NCI-H1417 (cell line): ENCODE measurements at places on chromosomes 3 and 15.

- no peak for DNase-seq
These were observed 397.2 kb downstream of the MECOM start for GRCh38 chr3:169266351-169266750.

GRCh38 chr3:46086083-46086437 lies 58.8 kb upstream of the XCR1 start:
- no peak for DNase-seq

GRCh38 chr3:152151216-152151876 lies 117.4 kb upstream of the MBNL1 start:
- DNase-seq = no peak

- DNase-seq = no peak
These were observed 32.8 kb downstream of the SCN5A start for GRCh38 chr3:38616658-38617057.

DNA sequence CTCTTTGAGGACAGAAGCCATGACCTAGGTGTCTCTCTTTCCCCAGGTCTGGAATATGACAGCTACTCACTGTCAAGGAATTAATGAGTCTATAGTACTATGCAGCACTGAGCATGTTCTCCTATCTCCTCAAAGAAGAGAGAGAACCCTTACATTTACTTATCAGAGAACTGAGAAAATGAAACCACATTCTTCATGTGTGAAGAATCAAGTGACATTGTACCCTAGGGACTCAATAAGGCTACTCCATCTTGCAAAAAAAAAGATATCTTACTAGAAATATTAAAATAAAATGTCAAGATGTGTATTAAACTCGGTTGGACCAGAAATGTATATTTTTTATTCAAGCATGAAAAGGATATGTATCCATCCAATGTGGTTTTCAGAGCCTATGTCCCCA lies 133.2 kb upstream of the COL8A1 start:
- no peak for DNase-seq

DNA sequence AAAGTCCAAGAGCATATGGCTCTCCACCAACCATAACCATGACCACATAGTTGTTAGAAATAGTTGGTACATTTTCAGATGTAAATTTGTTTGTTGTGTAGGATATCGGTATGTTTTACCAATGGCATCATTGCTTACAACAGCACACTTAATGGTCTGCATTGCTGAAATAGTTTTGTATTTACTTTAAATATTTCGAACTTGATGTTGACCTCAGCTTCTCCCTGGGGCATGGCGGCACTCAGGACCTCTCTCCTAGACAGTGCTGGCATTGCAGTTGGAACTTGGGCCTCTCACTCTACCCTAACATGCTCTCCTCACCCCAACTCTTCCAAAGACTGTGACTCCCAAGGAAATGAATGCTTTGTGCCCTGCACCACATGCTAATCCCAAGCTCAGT lies 5.0 kb downstream of the SLC22A13 start:
- DNase-seq = no peak

GRCh38 chr3:1506090-1506489 lies 413.3 kb downstream of the CNTN6 start:
- no peak for DNase-seq

DNA sequence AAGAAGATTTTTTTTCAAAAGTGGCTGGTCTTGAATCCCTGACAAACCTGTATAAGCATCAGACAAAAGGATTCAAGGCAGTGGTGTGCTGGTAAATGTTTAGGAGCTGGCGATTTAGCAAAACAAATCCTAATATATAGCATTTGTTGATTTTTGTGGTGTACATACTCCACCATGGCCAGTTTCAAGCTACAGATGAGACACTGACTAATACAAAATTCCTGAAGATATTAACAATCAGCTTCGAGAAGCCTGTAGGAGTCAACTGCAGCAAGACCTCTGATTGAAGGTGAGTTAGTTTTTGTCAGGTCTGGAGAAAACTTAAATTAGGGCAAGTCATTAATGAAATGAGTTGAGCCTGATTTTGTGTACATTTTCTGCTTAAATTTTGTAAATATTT lies 6.7 kb downstream of the STRIT1 start:
- no peak for DNase-seq

- DNase-seq = no peak
These were observed 27.3 kb downstream of the MYO1E start for GRCh38 chr15:59345326-59345725.

- DNase-seq = no peak
These were observed 586.4 kb downstream of the GRM7 start for GRCh38 chr3:7447197-7447769.

DNA sequence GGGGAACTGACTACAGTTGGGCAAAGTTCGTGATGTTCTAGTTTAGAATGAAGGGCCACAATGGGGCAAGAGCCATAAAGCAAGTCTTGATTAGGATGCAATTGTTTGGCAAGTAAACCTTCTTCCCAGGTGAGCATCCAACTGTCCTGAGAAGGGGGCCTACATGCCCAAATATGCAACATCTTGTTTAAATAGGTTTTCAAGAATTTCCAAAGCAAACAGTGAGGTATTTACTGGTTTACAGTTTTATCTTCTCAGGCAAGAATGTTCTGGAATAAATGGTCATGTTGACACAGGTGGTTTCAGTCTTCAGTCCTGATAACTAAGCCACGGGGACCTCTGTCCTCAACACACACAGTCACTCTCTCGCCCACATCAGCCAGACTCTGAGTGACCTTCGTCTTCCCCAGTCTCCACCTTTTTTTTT lies 90.3 kb upstream of the FAM174B start:
- no peak for DNase-seq

DNA sequence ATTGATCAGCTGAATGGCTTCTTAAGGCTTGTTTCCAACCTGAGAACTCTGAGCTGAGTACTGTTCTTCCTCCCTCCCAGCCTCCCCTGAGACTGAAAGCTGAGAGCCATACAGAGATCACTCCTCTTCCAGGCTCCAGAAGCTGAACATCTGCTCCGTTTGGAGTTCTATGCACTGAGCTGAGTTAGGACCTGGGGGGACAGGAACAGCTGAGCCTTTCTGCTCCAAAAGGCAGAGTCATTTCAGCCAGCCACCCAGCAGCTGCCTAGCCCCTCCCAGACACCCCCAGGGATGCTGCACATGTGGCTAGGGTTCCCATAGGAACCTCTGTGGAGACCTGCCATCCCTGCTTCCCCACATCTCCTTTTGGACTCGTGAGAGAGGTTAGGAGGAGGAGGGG lies 64.2 kb upstream of the GLCE start:
- peak; percentile 63 for DNase-seq
